ENCODE measurements at places on chromosomes 5 and 9.

GRCh38 chr5:27594141-27594540 is 555.8 kb upstream of the CDH9 start:
- DNase-seq = no peak

GRCh38 chr5:132190161-132190817 is 37.4 kb downstream of the P4HA2 start:
- DNase-seq = peak; percentile 73

- DNase-seq = no peak
These were observed 108.5 kb downstream of the EBF1 start for GRCh38 chr5:158990979-158991775.

DNA sequence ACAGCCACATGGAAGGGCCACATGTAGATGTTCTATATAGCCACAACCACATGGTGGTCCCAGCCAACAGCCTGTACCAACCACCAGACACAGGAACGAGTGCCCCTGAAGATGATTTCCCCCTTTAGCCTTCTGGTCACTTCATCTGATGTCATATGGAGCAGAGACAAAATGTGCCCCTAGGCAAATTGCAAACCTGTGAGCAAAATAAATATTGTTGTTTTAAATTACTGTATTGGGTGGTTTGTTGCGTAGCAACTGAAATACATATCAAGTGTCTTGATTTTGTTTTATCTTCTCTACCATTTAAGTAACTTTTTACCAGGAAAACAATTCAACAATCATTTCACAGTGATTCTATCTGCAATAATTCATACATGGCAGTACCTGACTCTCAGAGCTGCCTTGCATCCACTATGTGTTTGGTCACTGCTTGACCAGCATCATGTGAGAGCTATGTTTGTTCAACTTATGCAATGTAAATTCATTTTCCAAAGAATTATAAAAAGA is 142.5 kb upstream of the VLDLR start:
- no peak for DNase-seq

GRCh38 chr5:7540736-7541485 is 145.0 kb downstream of the ADCY2 start:
- DNase-seq = no peak

- DNase-seq = no peak
These were observed 76.0 kb downstream of the CEMIP2 start for GRCh38 chr9:71692337-71692736.

DNA sequence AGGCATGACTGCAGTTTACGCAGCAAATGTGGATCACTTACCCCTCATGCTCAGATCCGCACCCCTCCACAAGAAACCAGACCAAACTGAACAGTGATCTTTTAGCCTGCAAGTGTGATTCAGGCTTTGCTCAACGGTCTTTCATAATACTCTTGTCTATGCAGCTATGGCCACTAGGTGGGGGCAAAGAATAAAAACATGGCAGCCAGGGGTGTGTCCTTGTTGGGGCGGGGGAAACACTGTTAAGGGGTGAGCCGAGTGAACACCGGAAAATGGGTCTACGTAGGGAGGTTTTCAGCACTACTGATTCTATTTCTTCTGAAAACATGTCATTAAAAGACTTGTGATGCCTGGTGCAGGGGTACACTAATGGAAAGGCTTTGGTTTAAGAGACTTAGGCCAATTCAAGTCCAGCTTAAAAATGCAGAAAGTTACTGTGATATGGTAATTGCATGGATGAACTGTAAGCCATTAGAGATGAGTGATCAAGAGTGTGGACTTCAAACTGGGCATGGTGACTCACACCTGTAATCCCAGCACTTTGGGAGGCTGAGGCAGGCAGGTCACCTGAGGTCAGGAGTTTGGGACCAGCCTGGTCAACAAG is 49.9 kb upstream of the GPR151 start:
- DNase-seq = peak; percentile 54

GRCh38 chr9:16058131-16058549 is 505.3 kb downstream of the CCDC171 start:
- no peak for DNase-seq

DNA sequence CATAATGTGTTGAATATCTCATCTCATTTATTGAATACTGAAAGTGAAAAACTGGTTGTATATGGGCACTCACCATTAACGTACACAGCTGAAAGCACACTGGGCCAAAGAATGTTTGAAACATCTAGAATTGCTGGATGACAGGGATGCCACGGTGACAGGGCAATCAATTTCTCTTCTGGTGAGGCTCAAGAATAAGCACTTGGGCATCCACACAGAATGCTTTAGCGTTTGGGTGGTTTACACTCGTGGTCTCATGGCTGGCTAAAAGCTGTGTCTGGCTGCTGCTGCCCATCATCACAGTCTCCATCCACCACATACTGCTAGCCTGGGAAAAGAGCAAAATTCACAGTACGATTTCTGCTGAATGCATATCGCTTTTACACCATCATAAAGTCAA is 30.7 kb upstream of the IL31RA start:
- no peak for DNase-seq

DNA sequence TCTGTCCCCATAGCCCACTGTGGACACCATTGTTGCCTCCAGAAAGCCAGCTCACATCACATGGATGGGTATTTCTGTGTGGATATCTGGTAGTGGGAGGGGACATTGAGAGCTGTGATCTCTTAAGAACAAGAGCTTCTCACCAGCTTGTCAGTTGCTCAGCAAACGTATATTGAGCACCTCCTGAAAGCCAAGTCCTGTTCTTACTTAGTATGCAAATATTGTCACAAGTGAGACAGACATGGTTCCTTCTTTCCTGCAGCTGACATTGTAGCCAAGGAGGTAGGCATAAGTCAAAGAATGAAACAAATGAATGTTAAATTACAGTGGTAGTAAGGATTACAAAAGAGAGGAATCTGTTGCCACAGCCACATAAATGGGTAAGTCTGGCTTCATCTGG is 3.8 kb downstream of the TCOF1 start:
- DNase-seq = no peak

GRCh38 chr5:170479484-170479883 is 24.3 kb upstream of the KCNIP1 start:
- DNase-seq = no peak
